ENCODE measurements at places on chromosomes 13 and 19. TPM values are rescaled to one million over a fixed set of nuclear protein-coding genes. Genes with fewer than 3 reads are reported as not detected.

The NKPD1 gene
- not detected for total RNA-seq

DNA sequence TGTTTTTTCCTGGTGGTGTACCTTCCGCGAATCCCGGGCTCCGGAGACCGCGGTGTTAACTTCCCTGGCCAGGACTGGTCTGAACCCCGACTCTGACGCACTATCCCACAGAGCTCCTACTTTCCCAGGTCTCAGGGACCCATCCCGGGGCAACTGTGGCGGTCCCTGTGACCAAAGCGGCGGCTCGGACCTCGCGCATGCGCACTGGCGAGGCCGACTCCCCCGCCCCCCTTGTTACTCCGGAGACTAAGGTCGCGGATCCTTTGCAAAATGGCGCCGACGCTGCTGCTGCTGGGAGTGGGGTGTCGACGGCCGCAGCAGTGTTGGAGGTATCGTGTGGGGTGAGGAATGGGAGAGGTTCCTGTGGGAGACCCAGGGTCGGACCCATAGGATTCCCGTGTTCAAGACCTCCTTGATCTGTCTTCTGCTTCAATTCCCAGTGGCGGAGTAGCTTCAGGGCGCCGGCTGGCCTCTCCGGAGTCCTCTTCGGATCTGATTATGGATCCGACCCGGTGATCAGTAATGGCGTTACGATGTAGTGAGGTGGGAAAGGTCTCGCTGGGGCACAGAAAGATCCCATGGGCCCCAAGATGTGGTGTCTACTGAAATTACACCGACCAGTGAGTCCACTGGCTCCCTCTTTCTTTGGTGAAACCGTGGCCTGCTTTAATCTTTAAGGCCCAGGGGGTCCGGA lies 66.6 kb upstream of the ZNF527 start:
- peak; percentile 84 for DNase-seq

- DNase-seq, result no peak
Observed at GRCh38 chr13:103187721-103188156, 121.5 kb upstream of the SLC10A2 start.

DNA sequence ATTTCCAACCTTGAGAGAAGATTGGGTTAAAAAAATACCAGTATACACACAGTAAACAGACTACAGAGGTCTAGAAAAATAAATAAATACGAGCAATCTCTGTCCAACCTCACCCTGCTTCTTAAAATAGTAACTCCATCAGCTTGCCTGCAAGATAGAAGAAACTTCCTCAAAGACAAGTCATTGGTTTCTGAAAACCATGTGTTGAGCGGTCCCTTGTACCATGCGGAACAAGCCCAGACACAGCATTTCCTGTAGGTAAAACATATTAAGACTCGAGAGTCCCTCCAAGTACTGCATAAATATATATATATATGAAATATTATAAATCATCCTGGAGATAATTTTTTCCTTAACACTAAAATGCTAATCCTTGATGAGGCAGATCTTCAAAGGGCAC lies 157.4 kb downstream of the MZT1 start:
- no peak for DNase-seq
